G401 (cell line): ENCODE measurements at places on chromosomes 12 and 14.

DNA sequence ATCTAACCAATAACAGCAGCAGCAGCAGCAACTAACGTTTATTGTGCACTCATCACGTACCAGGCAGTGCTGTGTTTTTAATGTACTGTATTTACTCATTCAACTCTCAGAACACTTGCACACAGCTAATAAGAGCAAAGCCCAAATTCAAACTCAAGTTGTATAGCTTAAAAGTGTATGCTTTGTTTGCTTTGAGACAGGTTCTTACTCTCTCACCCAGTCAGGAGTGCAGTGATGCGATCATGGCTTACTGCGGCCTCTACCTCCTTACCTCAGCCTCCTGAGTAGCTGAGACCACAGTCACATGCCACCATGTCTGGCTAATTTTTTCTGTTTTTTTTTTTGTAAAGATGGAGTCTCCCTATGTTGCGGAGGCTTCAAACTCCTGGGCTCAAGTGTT lies 105.4 kb downstream of the PAPLN start:
- DNase-seq: no peak

DNA sequence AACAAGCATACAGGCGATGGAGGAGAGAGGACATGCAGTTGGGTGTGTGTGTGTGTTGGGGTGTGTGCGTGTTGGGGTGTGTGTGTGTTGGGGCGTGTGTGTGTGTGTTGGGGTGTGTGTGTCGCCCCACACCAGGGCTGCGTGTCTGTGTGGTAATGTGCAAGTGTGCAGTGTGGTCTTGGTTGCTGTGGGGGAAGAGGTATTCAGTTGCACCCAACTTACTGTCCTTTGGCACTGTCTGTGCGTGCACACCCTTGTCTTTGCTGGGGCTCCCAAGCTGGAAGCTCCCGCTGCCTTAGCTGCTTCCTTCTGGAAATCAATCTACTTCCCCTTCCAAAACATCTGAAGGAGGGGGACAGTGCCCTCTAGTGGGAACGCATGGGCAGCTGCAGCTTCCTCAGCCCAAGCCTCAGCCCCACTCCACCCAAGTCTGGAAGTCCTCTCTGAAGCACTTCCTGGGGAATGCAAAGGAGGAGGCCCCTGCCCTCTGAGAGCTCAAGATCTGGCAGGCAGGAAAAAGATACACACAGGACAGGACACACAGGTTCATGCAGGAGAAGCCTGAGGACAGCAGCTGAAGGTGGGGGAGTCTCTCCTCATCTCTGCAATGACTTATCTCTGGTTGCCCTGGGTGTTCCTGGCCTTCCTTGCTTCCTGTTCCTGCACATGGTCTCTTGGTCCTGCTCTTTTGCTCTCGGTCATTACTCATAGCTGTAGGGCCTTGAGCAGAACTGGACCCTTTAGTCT lies 13.1 kb downstream of the ASIC1 start:
- DNase-seq: peak; percentile 90

- no peak for DNase-seq
Measured at GRCh38 chr14:75944607-75945241, 37.1 kb downstream of the TGFB3 start.

- no peak for DNase-seq
Measured at GRCh38 chr12:89038831-89039512, 313.3 kb downstream of the DUSP6 start.

DNA sequence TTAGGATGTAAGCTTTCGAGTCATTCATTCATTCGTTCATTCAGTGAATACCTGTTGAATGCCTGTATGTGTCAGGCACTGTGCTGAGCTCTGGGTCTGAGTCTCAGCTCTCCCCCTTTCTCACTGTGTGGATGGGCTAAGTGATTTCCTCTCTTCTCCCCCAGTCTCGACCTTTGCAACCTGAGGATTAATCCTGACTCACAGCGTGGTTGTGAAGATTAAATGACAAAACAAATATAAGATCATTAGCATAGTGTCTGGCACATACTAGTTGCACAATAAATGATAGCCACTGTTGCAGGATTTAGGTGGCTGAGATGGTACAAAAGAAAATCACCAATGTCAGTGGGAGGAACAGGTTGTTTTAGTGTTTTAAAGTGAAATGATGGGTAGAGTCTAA lies 136.7 kb downstream of the GPR135 start:
- DNase-seq: no peak
